Neural progenitor cell (in vitro differentiated cells): ENCODE measurements at places on chromosomes 5 and 9. TPM values are rescaled to one million over a fixed set of nuclear protein-coding genes. Genes with fewer than 3 reads are reported as not detected.
A peak's percentile ranks its signal among the peaks of the same experiment; 100 is the strongest.

ACTBL2 gene
- total RNA-seq, result not detected in 2 replicates

SLC36A2 gene
- total RNA-seq, result not detected in 2 replicates

MELK gene
- total RNA-seq, result 69.9 and 112 TPM in 2 replicates

SLC45A2 gene
- total RNA-seq, result 0.06 TPM in 1 of 2 replicates, not detected in the other

DDX4 gene
- total RNA-seq, result 0.09 TPM in 1 of 2 replicates, not detected in the other

SAXO1 gene
- total RNA-seq, result 0.09 and 0.15 TPM in 2 replicates

PCDHGA5 gene
- 0.71 and 1.3 TPM in 2 replicates for total RNA-seq

ZNF300 gene
- 17.0 and 28.8 TPM in 2 replicates for total RNA-seq

PCDHGA9 gene
- 0.97 and 2.2 TPM in 2 replicates for total RNA-seq

CD72 gene
- 0.56 and 1.4 TPM in 2 replicates for total RNA-seq

CARD6 gene
- 0.09 TPM in 1 of 2 replicates, not detected in the other for total RNA-seq

PCDHA2 gene
- 3.7 and 5.9 TPM in 2 replicates for total RNA-seq

FBP2 gene
- not detected in 2 replicates for total RNA-seq

SLC4A9 gene
- not detected in 2 replicates for total RNA-seq

GABRB2 gene
- total RNA-seq, result 0.53 and 0.58 TPM in 2 replicates

ANKRD31 gene
- total RNA-seq, result 0.74 and 0.75 TPM in 2 replicates

- no peak overlapping the region for H3K4me3 ChIP-seq
- H3K27ac ChIP-seq, result no peak overlapping the region
- DNase-seq, result no peak
- H3K4me1 ChIP-seq, result peaks cover 10% of the 10 kb centered on the region
Observed at GRCh38 chr9:87198716-87199115, 251.4 kb upstream of the GAS1 start.

GRCh38 chr5:175516933-175517823 lies 38.8 kb downstream of the SFXN1 start:
- no peak for DNase-seq
- peaks cover 15% of the 10 kb centered on the region for H3K36me3 ChIP-seq
- no peak overlapping the region for H3K27ac ChIP-seq
- no peaks in the 10 kb centered on the region for H3K4me1 ChIP-seq
- no peaks in the 10 kb centered on the region for H3K27me3 ChIP-seq

GRCh38 chr9:76618762-76619161 lies 145.5 kb upstream of the PCA3 start:
- no peaks in the 10 kb centered on the region for H3K36me3 ChIP-seq
- no peaks in the 10 kb centered on the region for H3K27me3 ChIP-seq
- no peak overlapping the region for H3K27ac ChIP-seq
- H3K4me3 ChIP-seq, result no peak overlapping the region
- no peak for DNase-seq

- no peak for DNase-seq
- H3K4me3 ChIP-seq, result no peak overlapping the region
- H3K27me3 ChIP-seq, result no peaks in the 10 kb centered on the region
- no peaks in the 10 kb centered on the region for H3K36me3 ChIP-seq
- H3K27ac ChIP-seq, result no peak overlapping the region
Observed at GRCh38 chr9:38000735-38001134, 68.3 kb downstream of the SHB start.

DNA sequence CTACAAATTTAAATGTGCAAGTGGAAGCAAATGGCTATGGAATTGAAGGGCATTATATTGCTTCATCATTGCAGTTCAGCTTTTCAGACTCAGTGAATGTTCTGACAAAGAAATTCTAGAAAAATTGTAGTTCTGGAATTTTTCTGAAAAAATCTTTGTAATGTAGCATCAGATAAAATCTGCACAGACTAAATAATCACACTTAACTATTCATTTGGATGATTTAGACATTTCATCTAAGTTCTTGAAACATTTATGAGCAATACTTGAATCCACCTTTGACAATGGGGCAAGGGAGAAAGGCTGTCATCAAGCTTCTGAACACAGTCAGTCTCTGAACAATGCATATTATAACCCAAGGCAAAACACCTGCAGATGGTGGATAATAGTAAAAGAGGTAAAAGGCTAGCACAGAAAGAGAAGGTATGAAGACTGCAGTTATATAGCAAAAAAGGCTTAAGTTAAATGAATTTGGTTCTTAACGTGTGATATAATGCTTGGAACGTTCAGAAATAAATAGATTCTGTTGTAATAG lies 1352.0 kb upstream of the NUDT12 start:
- DNase-seq, result no peak
- no peaks in the 10 kb centered on the region for H3K36me3 ChIP-seq
- no peak overlapping the region for H3K27ac ChIP-seq
- no peak overlapping the region for H3K4me3 ChIP-seq
- H3K4me1 ChIP-seq, result peaks cover 7% of the 10 kb centered on the region

- no peaks in the 10 kb centered on the region for H3K4me1 ChIP-seq
- H3K4me3 ChIP-seq, result no peak overlapping the region
- DNase-seq, result peak; percentile 90
- peaks cover 8% of the 10 kb centered on the region for H3K27me3 ChIP-seq
- no peak overlapping the region for H3K27ac ChIP-seq
- H3K36me3 ChIP-seq, result no peaks in the 10 kb centered on the region
Observed at GRCh38 chr5:81194633-81195334, 38.3 kb upstream of the CKMT2 start.

- H3K27me3 ChIP-seq, result peaks cover 14% of the 10 kb centered on the region
- peak; percentile 31 for DNase-seq
- no peaks in the 10 kb centered on the region for H3K36me3 ChIP-seq
- H3K4me1 ChIP-seq, result no peaks in the 10 kb centered on the region
- H3K27ac ChIP-seq, result no peak within 1 kb of the TSS
Observed at GRCh38 chr5:162067655-162068411, at the start of gene GABRG2. GABRG2 (plus strand) TSS chr5:162067773; CDS start chr5:162068000, 227 bp downstream.

DNA sequence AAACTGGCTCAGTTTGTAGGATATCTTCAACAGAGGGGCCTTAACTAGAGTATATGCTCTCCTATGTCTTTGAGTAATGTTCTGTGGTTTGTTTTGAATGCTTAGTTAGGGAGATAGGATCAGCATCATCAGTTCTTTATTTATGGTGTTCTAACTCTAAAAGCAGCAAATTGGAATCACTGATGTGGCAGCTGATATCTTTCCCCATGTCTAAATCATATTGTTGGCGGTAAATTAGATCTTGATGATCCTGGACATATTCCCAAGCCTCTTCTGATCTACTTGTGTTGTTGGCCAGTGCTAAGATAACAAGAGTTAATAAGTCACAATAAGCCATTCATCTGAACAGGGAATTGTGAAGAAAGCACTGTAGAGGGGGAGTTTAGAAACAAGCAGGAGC lies 332.4 kb upstream of the DAB2 start:
- no peaks in the 10 kb centered on the region for H3K36me3 ChIP-seq
- no peaks in the 10 kb centered on the region for H3K4me1 ChIP-seq
- no peak overlapping the region for H3K27ac ChIP-seq
- no peak for DNase-seq
- H3K4me3 ChIP-seq, result no peak overlapping the region

GRCh38 chr5:68592351-68592750 lies 376.8 kb downstream of the PIK3R1 start:
- no peaks in the 10 kb centered on the region for H3K36me3 ChIP-seq
- H3K4me3 ChIP-seq, result no peak overlapping the region
- DNase-seq, result no peak
- no peak overlapping the region for H3K27ac ChIP-seq

GRCh38 chr5:83488821-83489220 lies 17.3 kb downstream of the VCAN start:
- peaks cover 45% of the 10 kb centered on the region for H3K4me1 ChIP-seq
- peak overlapping the region; percentile 69 for H3K27ac ChIP-seq
- H3K4me3 ChIP-seq, result no peak overlapping the region
- H3K27me3 ChIP-seq, result no peaks in the 10 kb centered on the region

- no peaks in the 10 kb centered on the region for H3K36me3 ChIP-seq
- no peak overlapping the region for H3K27ac ChIP-seq
- H3K4me3 ChIP-seq, result no peak overlapping the region
- no peaks in the 10 kb centered on the region for H3K27me3 ChIP-seq
Observed at GRCh38 chr9:89410641-89411350, 87.1 kb downstream of the SEMA4D start.

DNA sequence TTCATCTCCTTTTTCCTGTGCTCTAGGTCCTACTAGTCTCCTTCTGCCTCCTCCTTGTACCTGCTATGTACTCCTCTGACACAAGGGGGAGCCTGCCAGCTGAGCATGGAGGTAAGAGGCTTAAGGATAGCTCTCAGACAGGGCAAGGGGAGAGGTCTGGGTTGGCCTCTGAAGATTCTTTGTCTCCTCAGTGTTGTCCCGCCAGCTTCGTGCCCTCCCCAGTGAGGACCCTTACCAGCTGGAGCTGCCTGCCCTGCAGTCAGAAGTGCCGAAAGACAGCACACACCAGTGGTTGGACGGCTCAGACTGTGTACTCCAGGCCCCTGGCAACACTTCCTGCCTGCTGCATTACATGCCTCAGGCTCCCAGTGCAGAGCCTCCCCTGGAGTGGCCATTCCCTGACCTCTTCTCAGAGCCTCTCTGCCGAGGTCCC lies 3.8 kb downstream of the CREB3 start:
- peak; percentile 87 for DNase-seq
- H3K27ac ChIP-seq, result peak overlapping the region; percentile 48
- no peaks in the 10 kb centered on the region for H3K36me3 ChIP-seq
- peaks cover 7% of the 10 kb centered on the region for H3K4me1 ChIP-seq
- H3K4me3 ChIP-seq, result no peak overlapping the region
- no peaks in the 10 kb centered on the region for H3K27me3 ChIP-seq

DNA sequence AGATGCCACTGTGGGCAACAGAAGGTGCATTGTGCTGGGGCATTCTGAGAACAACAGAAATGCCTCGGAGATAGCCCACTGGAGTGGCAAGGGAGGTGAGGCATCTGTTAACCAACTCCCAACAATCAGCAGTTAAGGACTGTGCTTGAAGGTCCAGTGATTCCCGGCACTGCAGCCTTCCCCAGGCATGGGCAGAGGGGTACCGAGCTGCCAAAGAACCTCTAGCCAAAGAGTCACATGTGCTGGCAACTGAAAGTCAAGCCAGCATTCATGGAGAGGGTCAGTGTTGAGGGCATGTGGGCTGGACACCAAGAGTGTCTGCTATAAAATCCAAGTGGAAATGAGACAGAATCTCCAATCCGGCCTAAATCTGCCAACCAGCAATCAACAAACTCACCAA lies 149.6 kb downstream of the ASTN2 start:
- H3K4me3 ChIP-seq, result no peak overlapping the region
- H3K27me3 ChIP-seq, result no peaks in the 10 kb centered on the region
- peaks cover 6% of the 10 kb centered on the region for H3K4me1 ChIP-seq
- DNase-seq, result no peak

DNA sequence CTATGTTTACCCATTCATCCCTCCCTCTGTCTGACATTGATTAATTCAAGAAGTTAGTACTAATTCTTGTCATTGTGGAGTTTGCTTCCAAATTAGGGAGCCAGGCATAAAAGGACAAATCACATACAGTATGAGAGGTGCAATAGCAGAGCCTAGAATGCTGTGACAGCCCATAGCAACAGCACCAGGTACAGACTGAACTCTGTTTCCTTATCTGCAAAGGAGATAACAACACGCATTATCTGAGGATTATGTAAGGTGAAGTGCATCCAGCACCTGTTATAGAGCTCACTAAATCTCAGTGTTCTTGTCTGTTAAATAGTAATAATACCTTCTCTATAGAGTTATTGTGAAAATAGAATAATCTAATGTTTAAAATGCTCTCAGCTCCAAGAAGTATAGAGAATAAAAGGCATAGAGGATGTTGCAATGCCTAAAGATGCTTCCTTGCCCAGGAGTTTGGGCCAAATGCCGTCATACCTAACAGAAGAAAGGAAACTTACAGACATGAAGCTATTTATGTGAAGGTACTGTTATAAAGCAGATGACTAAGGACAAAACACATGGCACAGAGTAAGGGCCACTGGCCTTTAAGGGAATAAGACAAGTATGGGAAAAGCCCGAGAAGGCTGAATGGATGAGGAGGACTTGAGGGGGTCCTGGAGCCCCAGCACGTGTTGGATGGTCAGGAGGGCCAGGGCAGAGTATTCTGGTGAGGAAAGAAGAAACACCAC lies 214.5 kb downstream of the ATP10B start:
- no peak overlapping the region for H3K27ac ChIP-seq
- no peaks in the 10 kb centered on the region for H3K36me3 ChIP-seq
- H3K4me3 ChIP-seq, result no peak overlapping the region
- DNase-seq, result no peak
- no peaks in the 10 kb centered on the region for H3K27me3 ChIP-seq

- no peaks in the 10 kb centered on the region for H3K27me3 ChIP-seq
- no peaks in the 10 kb centered on the region for H3K36me3 ChIP-seq
- DNase-seq, result no peak
- H3K4me3 ChIP-seq, result no peak overlapping the region
- no peaks in the 10 kb centered on the region for H3K4me1 ChIP-seq
- no peak overlapping the region for H3K27ac ChIP-seq
Observed at GRCh38 chr5:178496214-178496613, 94.0 kb downstream of the COL23A1 start.

DNA sequence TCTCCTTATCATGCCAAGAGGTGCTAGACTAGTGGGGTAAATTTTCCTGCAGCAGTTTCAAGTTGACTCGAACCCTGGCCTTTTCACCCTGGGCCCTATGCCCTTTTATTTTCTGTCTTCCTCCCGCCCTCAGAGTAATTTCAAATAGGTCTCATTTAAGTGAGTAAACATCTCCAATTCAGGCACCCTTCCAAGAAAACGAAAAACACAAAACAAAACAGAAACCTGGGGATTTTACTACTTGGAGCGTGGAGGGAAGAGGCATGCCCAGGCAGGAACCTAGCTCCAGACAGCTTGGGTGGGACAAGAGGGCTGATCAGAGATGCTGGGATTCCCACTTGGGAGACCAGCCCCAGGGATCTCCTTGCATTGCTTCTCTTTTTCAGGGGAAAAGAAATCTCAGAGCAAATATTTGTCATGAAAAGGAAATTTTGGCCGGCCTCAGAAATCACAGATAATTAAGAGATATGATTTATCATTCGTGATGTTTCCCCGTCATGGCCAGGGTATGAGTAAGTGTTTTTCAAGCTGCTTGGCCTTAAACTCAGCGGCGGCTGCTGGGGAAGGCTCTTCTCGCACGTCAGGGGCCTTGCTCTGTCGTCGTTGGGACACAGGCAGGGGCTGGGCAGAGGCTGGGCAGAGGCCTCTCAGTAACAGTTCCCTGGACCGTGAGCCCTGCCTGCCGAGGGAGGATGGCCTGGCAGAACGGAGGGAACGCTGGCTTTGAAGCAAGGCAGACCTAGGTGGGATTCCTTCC lies 248.6 kb upstream of the KLF4 start:
- no peaks in the 10 kb centered on the region for H3K36me3 ChIP-seq
- H3K27me3 ChIP-seq, result no peaks in the 10 kb centered on the region
- H3K4me1 ChIP-seq, result no peaks in the 10 kb centered on the region
- DNase-seq, result no peak
- H3K27ac ChIP-seq, result no peak overlapping the region
- H3K4me3 ChIP-seq, result no peak overlapping the region

- no peak overlapping the region for H3K4me3 ChIP-seq
- H3K27me3 ChIP-seq, result no peaks in the 10 kb centered on the region
- H3K27ac ChIP-seq, result no peak overlapping the region
Observed at GRCh38 chr5:142881076-142881783, 111.1 kb downstream of the ARHGAP26 start.
